ENCODE measurements at places on chromosomes 4 and X. TPM values are rescaled to one million over a fixed set of nuclear protein-coding genes. Genes with fewer than 3 reads are reported as not detected.

DNA sequence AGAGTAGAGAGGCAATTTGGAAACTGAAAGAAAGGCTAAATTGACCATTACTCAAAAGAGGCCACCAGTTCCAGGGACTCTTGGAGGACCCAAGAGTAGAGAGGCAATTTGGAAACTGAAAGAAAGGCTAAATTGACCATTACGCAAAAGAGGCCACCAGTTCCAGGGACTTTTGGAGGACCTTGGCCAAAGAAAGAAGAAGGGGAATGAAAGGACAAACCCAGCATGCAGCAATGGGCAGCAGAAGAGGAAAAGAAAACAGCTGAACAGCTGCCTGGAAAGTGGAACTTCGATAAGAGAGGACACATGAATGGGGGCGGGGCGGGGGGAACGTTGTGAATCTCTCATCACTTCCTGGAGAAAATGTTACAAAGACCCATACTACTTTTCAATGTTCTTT is 80.8 kb downstream of the PALLD start:
- no peak for DNase-seq

DNA sequence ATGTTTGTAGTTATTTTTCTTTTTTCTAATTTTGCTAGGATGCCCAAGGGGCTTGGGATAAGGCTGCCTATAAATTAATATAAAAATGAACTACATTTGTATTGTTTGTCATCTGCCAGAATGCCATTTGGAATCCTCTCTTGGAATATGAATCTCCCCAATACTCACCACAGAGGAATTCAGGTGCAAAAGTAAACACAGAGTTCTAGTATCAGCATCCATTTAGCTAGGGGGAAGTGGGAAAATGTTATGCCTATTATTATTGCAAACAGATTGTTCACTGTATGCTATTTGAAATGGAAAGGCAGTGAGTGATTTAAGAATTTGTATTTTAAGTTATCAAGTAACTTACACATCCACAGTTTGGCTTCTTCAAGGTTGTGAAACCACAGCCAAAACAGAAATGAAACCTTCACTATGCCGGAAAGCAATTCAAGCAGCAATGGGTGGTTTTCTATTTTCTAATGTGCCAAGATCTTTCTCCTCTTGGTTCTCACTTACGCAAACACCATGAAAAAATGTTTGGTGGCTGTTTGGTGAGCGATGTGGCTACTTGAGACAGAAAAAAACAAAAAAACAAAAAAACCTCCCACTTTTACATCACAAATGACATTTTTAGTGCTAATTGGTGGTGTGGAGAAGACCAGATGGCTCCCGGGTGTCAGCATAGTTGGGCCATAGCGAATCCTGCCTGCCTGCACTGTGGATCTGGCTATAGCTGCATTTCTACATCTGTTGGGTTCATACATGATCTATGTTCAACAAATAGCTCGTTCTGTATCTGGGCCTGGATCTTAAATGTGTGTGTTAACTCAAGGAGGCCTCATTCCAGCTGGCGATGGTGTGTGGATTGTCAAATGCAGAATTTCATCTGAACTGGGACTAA is 200.8 kb upstream of the GIMD1 start:
- no peak for DNase-seq

DNA sequence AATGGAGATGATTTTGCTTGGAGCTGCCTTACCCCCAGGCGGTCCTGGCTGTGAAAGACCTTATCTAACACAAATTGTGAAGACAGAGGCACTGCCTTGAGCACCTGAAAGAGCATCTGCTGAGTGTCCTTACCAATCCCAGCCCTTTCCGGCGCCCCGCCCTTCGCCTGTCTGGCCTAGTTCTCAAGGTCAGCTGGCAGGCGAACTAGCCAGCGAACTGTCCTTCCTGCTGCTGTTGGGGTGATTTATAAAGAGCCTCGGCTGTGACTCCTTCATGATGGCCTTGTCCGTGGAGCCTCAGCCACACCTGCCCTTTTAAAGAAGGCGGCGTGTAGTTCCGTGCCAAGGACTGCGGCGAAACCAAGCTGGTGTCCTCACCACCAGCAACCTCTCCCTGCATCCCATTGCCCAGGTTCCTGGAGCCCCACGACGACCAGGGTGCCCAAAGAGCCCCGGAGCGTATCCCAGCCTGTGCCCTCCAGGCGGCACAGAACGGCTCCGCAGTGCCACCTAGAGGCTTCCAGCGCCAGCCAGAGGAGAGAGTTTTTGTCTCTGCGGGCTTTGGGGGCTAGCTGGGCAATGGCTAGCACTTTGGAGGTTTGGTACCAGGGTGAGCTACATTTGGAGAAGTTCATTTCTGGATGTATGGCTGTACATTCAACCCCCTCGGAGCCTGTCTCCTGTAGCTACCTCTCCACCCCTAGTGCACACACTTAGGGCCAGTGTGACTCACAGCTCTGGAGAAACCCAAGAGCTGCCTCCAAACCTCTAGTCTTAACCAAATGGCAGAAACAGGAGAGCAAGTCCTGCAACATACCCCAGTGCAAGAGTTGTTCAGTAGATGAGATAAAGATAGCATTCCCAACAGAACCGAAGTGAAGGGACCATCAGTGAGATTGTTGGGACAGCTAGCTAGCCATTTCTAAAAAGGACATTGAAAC is 36.8 kb upstream of the VMA21 start:
- peak; percentile 10 for DNase-seq

The CYLC1 gene
- not detected for total RNA-seq

GRCh38 chr4:168212656-168213055 is 105.9 kb downstream of the DDX60 start:
- no peak for DNase-seq

DNA sequence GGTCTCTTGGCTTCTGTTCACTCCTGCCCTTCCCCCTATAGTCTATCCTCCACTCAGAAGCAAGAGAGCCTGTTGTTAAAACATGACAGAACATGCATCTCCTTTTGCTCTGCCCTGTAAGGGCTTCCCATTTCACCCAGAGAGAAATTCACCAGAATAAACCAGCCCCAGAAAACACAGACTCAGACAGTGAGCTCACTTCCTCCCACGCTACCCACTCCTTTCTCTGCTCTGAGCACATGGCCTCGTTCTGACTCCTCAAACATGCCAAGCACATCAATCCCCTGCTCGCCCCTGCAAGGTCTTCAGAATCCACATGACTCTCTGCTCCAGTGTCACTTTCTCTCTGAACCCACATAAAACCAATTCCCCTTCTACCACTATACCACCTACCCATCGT is 50.4 kb downstream of the MID1 start:
- no peak for DNase-seq

The RS1 gene
- not detected for total RNA-seq

- no peak for DNase-seq
Measured at GRCh38 chr4:2671267-2671895, 84.8 kb downstream of the TNIP2 start.

The TKTL2 gene
- not detected for total RNA-seq

- DNase-seq = no peak
Measured at GRCh38 chr4:66852843-66853242, 692.5 kb downstream of the CENPC start.

The USP17L25 gene
- not detected for total RNA-seq

DNA sequence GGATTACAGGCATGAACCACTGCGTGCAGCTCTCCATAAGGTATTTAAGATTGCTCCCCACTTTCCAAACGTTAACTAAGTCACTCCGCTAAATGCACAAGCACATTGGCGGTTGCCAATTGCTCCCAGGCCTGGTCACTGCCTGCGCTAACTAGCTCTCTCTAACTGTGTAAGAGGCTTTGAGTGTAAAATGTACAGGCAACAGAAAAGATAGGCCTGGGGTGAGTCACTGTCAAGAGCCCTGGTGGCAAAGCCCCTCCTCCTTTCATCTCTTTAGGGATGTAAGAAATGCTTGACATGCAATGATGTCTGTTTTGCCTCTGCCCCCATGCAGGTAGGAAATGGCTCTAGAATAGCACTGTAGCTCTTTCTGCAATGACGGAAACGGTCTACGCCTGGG is 329.7 kb upstream of the GATB start:
- DNase-seq = no peak

The TSPAN7 gene
- 0.18 TPM for total RNA-seq

The TMPRSS11D gene
- not detected for total RNA-seq

GRCh38 chrX:17587366-17587765 is 149.9 kb upstream of the SCML1 start:
- DNase-seq = no peak

DNA sequence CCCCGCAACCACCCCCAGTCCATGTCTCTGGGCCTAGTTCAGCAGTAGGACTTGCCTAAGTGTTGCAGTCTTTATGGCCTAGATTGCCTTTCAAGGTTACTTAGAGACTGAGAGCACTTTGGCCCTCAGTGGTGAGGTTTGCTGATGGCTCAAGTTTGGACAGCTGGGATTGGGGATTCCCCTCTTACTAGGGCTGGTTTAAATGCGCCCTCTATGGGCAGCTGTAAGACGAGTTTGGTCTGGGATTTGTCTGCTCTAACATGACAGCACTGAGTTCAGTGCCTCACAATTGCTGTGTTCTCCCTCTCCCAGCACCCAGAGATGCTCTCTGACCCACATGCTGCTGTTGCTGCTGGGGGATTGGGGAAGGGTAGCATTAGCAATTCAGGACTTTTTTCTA is 23.1 kb downstream of the DACH2 start:
- no peak for DNase-seq

DNA sequence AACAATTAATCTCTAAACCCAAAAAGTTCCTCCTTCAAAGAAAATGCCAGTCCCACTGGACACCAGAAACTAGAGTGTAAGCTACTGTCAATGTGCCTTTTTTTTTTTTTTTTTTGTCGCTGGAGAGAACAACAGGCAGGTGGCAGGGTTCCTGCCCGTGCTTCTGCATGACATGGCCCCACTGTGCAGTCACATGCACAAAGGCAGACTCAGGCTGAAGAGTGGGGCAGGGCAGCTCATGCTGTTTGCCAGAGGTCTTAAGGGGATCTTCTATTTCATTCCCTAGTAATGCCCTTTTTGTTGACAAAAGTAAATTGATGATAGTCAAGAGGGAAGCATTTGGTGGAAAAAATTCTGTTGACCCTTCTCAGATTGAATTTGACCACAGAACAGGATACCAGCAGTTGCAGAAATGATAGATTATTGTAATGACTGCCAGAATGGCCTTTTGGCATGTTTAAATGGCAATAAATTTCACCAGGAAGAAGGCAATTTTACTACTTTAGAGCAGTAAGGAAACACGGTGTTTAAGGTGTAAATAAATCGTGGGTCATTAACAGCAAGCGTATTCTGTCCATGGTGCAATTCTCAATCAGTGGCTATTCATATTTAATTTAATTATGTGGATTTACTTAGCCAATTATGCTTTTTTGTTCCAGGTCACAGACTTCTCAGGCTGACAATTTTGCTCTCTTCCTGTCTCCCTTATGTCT is 80.9 kb downstream of the NKX6-1 start:
- DNase-seq = no peak

DNA sequence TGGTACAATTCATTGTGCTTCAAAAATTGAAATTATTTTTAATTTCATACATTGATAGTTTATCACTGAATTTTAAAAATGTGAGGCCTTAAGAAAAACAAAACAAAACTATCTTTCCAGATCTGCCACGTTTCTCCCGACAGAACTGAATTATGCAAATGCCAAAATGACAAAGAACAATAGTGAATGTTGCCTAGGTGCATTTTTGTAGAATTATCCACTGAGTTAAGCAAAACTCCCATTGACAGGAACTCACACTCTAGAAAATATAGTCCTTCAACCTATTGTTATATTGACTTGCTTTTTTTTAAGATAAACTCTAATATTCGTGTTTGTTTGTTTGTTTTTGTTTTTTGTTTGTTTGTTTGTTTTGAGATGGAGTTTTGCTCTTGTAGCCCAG is 6.5 kb downstream of the PCGF3 start:
- DNase-seq = no peak

- DNase-seq = no peak
Measured at GRCh38 chrX:107715331-107716117, 60.1 kb downstream of the TSC22D3 start.

GRCh38 chr4:26807330-26807729 is 53.3 kb upstream of the STIM2 start:
- no peak for DNase-seq

The SCLT1 gene
- total RNA-seq = 19.5 TPM

- DNase-seq = peak; percentile 60
Measured at GRCh38 chrX:153763989-153764755, at the start of gene PLXNB3. Gene PLXNB3, plus strand, starts transcription at chrX:153764249. Its CDS starts 1,287 bp downstream, at chrX:153765536.

The SLITRK4 gene
- total RNA-seq = not detected

- DNase-seq = no peak
Measured at GRCh38 chr4:113750296-113750695, 11.2 kb downstream of the CAMK2D start.

DNA sequence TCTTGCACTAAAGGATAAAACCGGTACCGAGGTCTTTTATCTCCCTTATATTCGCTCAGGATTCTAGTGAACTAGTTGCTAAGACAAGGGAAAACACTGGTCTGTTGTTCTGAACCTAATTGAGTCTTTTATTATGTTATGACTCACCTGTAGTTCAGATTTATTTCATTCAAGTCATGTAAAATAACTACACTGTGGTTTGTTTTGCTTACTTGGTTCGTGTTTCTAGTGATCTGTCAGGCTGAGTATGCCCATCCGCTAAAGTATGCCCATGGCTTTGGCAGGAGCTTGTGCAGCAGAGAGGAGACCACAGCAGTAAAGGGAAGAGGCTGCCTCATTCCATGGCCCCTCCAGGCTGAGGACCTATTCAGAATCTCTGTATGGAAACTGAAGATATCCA is 126.1 kb downstream of the AFF1 start:
- DNase-seq = no peak

The F8 gene
- total RNA-seq = 2.2 TPM

The ARX gene
- total RNA-seq = not detected

The LGI2 gene
- not detected for total RNA-seq

The MAGEA3 gene
- total RNA-seq = not detected

DNA sequence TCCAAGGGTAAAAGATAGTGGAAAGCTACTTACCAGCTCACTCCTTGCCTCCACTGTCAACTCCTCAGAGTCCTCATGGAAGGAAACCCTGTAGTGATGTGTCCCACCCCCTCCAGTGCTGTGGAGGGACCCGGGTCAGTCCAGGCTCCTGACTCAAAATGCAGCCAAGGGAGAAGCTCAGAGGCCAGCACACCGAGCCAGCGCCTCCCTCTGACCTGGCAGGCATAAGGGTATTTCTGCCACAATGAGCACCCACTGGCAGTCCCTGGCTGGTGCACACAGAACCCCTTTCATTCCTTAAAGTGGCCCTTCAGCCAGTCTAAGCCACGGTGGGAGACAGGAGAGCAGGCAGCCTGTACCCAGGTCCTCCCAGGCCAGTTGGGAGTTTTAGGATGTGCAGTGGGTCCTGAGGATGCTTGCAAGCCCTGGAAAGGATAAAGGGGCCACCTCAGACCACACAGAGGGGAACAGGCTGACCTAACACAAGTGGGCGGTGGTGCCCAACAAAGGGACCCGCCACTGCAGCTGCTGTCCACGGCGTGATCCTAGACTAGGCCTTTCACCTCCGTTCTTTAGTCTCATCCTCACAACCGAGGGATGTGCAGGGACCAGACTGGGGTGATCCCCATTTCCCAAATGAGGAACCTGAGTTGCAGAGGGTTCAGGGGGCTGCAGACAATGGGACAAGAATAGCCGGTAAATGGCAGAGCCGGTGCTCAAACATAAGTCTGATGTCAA is 5.7 kb downstream of the JAKMIP1 start:
- no peak for DNase-seq
